ENCODE measurements at places on chromosomes 4 and X.

GRCh38 chrX:130211415-130212186 lies 39.8 kb downstream of the RAB33A start:
- no peak for DNase-seq

DNA sequence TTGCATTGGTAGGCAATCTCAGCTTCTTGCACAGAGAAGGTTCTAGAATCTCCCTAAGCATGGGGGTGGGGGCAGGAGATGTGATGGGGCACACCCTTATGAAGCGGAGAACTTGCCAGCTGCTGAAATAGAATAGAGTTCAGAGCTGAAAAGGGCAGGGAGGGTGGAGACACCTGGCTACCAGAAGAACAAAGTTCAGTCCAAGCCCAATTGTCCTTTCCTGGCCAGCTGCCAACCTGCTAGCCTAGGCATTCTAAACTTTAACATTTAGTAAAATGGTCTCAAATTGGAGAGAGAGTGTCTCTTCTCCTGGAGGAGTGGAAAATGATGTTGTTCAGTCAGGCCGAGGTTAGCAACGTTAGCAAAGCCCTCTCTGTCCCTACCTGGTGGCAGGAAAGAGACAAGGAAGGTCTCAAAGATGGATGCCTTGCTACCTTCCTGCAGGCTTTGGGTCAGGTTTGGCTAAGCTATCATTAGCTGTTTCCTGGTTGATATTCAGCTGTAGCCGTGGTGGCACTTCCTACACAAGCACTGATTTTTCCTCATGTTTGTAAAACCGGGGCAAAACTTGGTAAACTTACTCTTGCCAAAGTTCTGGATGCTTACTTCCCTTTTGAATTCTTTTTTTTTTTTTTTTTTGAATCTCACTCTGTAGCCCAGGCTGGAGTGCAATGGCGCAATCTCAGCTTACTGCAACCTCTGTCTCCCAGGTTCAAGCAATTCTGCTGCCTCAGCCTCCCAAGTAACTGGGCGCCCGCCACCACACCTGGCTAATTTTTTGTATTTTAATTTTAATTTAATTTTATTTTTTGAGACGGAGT lies 34.7 kb upstream of the NYX start:
- no peak for DNase-seq

- no peak for DNase-seq
These were observed 81.5 kb downstream of the PPP3CA start for GRCh38 chr4:101265816-101266172.

DNA sequence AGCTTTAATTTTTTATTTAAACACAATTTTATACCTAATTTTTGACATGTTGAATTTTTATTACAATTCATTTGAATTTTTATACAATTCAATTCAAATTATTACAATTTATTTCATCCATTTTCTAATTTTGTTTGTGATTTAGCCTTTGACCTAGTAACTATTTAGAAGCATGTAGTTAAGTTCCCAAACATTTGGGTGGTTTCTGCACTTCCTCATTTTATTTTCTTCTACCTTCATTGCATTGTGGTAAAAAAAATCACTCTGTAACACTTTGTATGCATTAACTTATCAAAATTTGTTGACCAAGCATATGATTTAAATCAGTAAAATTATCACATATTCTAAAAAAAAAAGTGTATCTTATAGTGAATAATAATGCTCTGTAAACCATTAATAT lies 928.9 kb downstream of the ARAP2 start:
- no peak for DNase-seq

- no peak for DNase-seq
These were observed 92.9 kb downstream of the TNIP2 start for GRCh38 chr4:2663275-2663674.

DNA sequence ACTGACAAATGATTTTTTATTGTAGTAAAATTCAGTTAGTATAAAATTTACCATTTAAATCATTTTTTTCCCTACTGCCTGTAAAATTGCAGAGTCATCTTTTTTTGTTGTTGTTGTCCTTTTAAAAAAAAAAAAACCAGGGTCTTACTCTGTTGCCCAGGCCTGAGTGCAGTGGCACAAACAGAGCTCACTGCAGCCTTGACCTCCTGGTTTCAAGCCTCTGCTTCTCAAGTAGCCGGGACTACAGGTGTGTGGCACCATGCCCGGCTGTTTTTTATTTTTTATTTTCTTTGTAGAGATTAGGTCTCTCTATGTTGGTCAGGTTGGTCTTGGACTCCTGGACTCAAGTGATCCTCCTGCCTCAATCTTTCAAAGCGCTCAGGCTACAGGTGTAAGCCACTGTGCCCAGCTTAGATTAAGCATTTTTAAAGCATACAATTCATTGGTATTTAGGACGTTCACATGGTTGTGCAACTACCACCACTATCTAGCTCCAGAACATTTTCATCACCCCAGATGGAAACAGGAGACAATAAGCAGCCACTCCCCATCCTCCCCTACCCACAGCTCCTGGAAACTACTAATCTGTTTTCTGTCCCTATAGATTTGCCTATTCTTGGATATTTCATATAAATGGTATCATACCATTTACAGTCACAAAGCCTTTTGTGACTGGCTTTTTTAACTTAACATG lies 59.7 kb upstream of the PGRMC2 start:
- no peak for DNase-seq

- DNase-seq, result no peak
These were observed 19.8 kb upstream of the PPP1R2C start for GRCh38 chrX:42797651-42798269.

DNA sequence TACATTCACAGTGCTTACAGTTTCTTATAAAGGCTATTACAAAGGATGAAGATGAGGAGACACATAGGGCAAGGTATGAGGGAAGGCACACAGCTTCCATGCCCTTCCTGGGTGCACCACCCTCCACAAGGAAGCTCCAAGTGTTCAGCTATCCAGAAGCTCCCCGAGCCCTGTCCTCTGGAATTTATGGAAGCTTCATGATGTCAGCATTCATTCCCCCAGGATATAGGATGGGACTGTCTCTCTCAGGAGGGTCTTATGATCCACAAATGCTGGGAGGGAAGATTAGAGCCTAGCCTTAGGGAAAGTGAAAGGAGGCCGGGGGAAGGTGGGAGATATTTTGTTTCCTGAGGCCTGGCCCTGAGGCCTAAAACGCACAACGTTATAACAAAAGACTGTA lies 236.0 kb downstream of the ANK2 start:
- no peak for DNase-seq

DNA sequence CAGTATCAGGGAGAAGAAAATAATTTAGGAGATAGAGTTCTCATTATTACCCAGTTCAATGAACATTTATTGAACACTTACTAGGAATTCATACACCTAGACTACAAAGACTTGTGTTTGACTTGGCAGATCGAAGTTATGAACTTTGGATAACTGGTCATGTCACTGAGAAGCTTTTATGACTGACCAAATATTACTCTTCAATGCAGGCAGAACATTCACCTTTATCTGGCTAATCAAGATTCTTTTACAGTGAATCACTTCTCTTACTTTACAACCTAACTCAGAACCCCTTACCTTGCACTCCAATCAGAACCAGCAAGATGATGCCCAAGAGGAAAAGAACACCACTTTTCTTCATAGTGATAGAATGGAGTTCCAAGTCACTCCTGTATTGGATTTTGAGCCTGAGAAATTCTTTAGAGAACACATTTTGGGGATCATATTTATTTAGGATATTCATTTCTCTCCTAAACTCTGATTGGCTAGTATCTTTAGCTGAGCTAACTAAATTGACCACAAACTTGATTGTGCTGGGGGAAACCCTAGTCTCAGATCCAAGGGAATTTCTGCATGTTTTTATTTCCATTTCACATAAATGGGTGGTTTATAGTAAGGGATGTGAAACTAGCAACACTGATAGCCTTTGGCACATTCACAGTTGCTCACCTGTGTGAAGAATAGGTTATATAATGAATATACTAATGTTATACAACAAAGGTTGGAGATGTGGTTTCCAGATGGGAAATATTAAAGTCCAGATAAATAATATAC lies at the start of gene CXCL9:
Gene CXCL9, minus strand, starts transcription at position 421 of the 774 bp plus-strand sequence. Its CDS starts 60 bp downstream, at position 361.
- DNase-seq, result no peak

DNA sequence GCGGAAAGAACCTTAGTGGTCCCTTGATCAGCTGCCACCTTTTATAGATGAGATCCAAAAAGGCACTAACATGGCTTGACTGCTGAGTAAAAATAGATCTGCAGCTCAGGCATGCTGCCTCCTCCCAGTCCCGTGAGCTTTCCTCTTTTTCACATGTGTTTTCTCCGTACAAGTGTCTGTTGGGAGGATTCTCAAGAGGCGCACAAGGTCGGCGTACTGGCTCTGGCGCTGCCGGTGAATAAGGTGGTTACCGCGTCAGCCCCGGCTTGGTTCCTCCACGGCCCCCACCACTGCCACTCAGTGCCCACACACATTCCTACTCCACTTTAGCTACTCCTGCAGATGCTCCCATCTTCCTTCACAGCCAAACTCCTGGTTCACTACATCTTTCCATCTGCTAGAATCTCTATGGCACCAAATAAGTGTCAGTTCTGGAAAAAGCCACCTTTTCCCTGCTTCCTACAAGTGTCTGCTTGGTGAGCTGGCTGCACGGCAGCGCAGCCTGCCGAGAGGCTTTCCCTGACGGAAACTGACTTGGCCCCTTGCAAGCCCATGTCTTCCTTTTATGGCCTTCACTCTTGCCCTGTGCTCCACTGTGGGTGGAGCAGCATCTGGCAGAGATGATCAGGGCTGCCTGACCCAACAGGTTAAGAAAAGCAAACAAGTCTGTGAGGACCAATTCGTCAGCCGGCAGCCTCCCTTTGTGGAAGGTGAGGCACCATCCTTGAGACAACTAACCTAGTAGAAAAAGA lies 99.8 kb downstream of the KLHL8 start:
- DNase-seq, result no peak

GRCh38 chr4:102612824-102613366 lies 111.7 kb downstream of the NFKB1 start:
- DNase-seq, result no peak

DNA sequence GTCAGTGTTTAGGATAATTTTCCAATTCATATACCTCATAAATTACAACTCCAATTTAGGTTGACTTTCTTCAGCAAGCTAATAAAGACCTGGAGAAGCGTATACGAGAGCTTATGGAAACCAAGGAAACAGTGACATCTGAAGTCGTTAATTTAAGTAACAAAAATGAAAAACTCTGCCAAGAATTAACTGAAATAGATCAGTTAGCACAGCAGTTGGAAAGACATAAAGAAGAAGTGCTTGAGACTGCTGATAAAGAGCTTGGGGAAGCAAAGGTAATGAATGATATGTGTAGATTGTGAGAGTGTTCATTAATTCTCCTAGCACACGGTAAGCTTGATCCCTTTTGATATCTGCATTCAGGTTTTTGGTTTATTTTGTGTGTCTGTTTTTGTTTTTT lies 16.8 kb downstream of the CEP135 start:
- DNase-seq, result no peak

DNA sequence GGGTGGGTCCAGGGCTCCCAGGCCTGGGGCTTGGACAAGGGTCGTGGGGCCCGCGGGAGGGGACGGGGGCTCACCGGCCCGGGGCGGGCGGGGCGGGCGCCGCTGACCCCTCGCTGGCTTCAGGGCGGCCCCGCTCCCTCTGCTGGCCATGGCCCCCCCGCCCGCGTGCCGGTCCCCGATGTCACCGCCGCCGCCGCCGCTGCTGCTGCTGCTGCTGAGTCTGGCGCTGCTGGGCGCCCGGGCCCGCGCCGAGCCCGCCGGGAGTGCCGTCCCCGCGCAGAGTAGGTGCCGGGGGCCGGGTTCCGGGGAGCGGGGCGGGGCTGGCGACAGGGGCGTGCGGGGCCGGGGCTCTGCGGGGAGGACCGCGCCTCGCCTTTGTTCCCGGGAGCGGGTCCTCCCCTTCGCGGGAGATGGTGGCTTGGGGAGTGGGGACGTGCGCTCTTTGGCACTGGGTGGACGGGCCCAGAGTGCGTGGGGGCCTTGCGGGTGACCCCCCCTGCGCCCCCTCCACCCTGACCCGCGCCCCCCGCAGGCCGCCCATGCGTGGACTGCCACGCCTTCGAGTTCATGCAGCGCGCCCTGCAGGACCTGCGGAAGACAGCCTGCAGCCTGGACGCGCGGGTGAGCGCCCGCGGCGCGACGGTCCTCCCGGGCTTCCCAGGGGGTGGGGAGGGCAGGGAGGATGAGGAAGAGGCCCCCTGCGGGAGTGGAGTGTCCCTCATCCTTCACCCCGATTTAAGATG lies 16.8 kb upstream of the NAT8L start:
- peak; percentile 49 for DNase-seq

DNA sequence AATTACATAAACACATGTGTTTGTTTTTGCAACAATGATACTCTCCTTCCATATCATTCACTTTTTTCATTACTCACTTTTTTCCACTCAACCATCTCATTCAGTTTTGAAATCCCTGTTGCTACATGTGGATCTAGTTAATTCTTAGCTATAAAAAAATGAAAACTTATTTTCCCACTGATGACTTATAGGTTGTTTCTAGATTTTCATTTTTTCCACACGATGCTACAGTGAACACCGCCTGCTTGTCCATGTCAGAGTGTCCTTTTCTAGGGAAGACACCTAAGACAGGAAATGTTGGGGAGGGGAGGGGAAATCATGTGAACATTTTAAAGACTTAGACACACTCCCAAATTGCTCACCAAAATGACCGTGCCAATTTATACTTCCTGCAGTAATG lies 70.2 kb downstream of the SUPT20HL2 start:
- no peak for DNase-seq

DNA sequence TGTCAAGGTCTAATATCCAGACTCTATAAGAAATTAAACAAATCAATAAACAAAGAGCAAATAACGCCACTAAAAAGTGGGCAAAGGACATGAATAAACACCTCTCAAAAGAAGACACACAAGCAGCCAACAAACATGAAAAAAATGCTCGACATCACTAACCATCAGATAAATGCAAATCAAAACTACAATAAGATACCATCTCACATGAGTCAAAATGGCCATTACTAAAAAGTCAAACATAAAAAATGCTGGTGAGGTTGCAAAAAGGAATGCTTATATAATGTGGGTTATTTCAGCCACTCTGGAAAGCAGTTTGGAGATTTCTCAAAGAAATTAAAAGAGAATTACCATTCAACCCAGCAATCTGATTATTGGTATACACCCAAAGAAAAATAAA lies 481.1 kb downstream of the STPG2 start:
- no peak for DNase-seq

- no peak for DNase-seq
These were observed 47.4 kb downstream of the TMEM131L start for GRCh38 chr4:153513596-153513995.

DNA sequence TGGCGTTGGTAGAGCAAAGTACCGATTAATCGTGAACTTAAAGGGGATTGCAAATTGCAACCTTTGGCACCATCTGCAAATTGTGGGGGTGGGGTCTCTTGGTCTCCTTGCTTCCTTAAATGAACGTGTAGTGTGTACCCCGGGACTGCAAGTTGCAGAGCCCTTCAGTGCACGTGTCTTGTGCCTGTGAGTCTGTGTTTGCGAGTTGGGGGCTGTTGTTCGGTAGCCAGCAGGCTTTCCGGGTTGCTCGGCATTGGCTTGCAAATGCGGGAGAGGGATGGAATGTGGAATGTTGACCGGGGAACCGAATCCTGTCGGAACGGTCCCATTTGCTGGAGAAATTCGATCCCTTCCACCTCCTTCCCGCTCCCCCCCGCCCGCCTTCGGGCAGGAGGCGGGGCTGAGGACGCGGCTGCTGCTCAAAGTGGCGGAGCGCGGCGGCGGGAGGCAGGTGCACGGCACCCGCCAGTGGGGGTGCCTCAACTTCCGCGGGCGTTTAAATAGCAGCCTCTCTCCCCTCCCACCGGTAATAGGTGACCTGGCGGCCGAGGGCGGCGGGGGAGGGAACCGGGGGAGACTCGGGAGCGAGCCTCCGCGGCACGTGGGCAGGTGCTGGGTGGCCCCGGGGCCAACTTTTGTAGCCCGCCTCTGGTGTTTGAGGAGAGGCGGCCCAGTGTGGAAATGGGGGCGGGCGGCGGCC lies 1.5 kb downstream of the JADE1 start:
- DNase-seq, result peak; percentile 66

- DNase-seq, result no peak
These were observed 5.2 kb upstream of the SORCS2 start for GRCh38 chr4:7187168-7187535.
